ENCODE measurements at places on chromosomes 4 and X. TPM values are rescaled to one million over a fixed set of nuclear protein-coding genes. Genes with fewer than 3 reads are reported as not detected.

PRRG1 gene
- 4.7 TPM for total RNA-seq

DGKK gene
- not detected for total RNA-seq

DCHS2 gene
- not detected for total RNA-seq

UGT2B10 gene
- not detected for total RNA-seq

FAM47E gene
- total RNA-seq, result 0.36 TPM

SUPT20HL1 gene
- total RNA-seq, result not detected

ZCCHC13 gene
- not detected for total RNA-seq

SEC31A gene
- total RNA-seq, result 104 TPM

UGT8 gene
- 0.10 TPM for total RNA-seq

FHIP1A gene
- total RNA-seq, result 0.06 TPM

TIGD2 gene
- 6.8 TPM for total RNA-seq

LONRF3 gene
- 1.7 TPM for total RNA-seq

RBM47 gene
- 36.7 TPM for total RNA-seq

Data from A549 treated with dexamethasone at 1 μM for 4 hours (cell line).